ENCODE measurements at places on chromosomes 2 and 18.

DNA sequence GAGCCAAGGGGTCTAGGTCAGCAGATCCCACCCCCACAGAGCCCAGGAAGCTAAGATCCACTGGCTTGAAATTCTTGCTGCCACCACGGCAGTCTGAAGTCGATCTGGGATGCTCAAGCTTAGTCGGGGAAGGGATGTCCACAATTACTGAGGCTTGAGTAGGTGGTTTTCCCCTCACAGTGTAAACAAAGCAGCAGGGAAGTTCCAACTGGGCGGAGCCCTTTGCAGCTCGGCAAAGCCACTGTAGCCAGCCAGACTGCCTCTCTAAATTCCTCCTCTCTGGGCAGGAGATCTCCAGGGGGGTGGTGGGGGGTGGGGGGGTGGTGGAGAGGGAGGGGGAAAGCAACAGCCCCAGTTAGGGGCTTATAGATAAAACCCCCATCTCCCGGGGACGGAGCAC is 419.5 kb downstream of the NUP35 start:
- DNase-seq, result peak; percentile 16

DNA sequence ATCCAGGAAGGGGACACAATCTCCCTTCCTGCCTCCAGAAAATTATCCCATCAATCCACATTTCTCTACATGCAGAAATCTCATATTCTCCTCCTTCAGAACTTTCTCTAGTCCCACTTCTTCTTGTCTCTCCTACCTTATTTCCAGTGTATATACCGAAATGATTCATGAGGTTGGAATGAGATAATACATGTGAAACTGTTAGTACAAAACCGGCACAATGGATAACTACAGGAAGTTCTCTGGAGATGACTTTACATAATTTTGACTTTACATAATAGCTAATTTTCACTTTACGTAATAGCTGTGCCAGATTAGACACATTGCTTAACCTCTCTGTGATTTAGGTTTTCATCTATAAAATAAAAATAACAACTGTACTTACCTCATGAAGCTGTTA is 801.3 kb downstream of the ERBB4 start:
- DNase-seq, result peak; percentile 47

DNA sequence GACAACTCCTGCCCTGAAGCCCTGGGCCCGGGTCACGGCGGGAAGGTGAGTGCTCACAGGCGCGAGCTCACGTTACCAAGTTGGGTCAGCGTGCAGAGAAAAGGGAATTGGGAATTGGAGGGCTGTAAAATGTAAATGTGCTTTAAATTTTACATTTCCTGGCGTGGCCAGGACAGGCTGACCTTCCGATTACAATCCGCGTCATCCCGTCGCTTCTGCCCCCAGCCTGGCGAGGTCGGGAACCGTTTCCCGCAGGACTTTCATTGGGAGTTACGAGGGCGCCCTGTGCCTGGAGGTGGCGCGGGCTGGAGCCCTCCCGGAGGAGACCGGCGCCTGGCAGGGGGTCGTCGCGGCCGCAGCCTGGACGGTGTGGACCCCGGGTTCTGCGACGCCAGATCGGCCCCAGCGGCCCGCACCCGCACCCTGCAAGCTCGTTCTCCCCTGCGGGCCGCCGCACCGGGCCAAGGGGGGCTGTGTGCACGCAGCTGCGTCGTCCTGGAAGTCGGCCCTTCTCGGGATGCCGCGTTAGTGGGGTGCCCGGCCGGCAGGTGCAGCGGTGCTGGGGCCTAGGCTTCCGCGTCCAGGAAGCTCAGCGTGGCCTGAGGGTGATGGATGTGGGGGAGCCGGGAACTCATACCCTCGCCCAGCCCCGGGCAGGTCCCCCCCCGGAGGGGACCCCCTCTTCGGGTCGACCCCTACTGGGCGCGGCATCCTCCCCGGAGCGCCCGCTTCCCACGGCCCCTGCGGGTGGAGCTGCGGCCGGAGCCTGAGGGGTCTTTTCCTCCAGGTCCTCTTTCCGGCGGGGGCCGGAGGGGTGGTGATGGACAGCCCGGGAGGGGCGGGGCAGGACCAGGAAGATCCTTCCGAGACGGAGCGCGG is 63.9 kb downstream of the LRRFIP1 start:
- no peak for DNase-seq

GRCh38 chr2:11983870-11984269 is 237.4 kb downstream of the LPIN1 start:
- no peak for DNase-seq

Data from kidney tubule cell (primary cell).